ENCODE measurements at places on chromosomes 13 and 19.
A peak's percentile ranks its signal among the peaks of the same experiment; 100 is the strongest.

- no peak for DNase-seq
These were observed 107.1 kb downstream of the DACH1 start for GRCh38 chr13:71759651-71760511.

- DNase-seq, result no peak
These were observed 1730.9 kb downstream of the PCDH9 start for GRCh38 chr13:65499256-65499655.

DNA sequence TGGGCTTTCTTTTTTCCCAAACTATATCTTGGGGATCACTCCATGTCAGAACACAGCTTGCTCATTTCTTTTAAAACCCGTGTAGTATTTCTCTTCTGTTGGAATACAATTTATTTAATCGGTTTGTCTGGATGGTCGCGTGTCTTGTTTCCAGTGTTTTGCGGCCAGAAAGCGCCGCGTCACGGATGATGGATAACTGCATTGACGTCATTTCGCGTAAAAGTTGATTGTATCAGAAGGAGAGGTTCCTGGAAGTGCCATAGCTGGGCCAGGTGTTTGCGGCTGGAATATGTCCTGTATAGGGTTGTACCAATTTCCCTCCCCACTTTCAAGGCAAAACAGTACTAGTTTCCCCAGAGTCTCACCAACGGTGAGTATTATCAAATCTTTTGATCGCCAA lies 9.7 kb downstream of the ACTL9 start:
- no peak for DNase-seq

DNA sequence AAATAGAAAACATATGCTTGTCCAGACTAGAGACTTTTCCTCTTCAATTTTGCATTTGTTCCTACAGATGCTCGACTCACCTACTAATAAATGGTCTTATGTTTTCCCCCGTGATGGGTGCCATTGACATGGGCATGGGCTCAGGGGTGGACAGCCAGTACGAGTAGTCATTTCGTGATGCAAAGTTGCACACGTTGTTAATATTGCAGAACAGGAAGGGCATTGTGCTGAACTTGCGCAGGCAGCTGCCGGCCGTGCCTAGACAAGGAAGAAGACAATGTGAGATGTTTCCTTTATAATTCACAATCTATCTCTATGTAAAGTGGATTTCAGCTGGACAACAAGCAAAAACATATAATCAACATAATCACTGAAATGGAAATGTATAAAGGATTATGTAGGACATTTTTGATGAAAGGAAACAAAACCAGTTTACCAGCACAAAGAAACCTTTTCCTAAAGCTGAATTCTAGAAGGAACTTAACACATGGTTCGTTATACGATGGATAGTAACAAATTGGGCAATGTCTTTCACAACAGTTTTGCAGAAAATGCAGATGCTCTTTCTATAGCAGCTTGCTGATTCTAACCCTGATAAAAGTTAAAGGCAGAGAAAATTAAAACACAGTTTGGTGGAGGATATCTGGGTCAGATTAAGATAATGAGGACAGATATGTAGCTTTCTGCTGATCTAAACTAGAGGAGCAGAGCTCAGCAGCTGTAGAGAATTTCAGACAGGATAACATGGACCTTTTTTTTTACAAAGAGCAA lies 145.7 kb downstream of the COL4A1 start:
- DNase-seq, result no peak

GRCh38 chr19:14325863-14326262 lies 55.4 kb upstream of the ADGRE5 start:
- no peak for DNase-seq

DNA sequence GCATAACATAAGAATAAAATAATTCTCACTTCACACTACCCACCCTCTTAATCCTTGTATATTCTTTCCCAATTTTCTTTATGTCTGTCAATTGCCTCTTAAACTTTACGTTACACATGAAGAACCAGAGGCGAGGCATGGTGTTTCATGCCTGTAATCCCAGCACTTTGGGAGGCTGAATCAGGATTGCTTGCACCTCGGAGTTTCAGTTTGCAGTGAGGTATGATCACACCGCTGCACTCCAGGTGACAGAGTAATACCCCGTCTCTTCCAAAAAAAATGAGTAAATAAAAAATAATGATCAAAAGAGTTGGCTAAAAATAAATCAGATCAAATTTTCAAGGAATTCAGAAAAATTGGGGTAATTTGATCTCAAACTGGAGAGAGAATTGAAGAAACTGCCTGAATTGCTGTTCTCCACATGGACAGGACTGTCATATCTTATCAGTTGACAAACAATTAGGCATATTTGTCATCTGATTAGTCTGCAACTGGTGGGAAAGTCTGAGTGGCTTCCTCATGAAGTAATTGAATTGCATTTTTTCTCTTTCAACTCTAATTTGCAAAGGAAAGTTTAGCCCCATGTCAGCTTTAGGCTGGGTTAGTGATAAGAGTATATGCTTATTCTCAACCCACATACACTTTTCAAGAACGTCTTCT lies 302.9 kb downstream of the ITGBL1 start:
- no peak for DNase-seq

- peak; percentile 24 for DNase-seq
These were observed 11.9 kb downstream of the SELENOW start for GRCh38 chr19:47790398-47790814.
